ENCODE measurements at places on chromosomes 6 and 20. TPM values are rescaled to one million over a fixed set of nuclear protein-coding genes. Genes with fewer than 3 reads are reported as not detected.

- no peak for DNase-seq
Measured at GRCh38 chr20:35091816-35092523, 637 bp downstream of the TRPC4AP start.

ZNF335 gene
- polyA plus RNA-seq: 10.4 TPM

NRSN2 gene
- polyA plus RNA-seq: 53.6 TPM

- no peak for DNase-seq
Measured at GRCh38 chr6:3232017-3232945, 4.8 kb upstream of the TUBB2B start.

GRCh38 chr6:1904466-1904799, 294.7 kb downstream of the FOXC1 start:
- no peak for DNase-seq

IRF4 gene
- polyA plus RNA-seq: 0.24 TPM

GRCh38 chr20:24669701-24670100, 200.3 kb downstream of the SYNDIG1 start:
- no peak for DNase-seq

- no peak for DNase-seq
Measured at GRCh38 chr6:328136-328670, 35.9 kb downstream of the DUSP22 start.

PHACTR1 gene
- polyA plus RNA-seq: 13.6 TPM

GRCh38 chr6:138261116-138261780, 43.0 kb upstream of the PBOV1 start:
- DNase-seq: no peak

- DNase-seq: no peak
Measured at GRCh38 chr6:134420614-134421181, 102.8 kb upstream of the SGK1 start.

GRCh38 chr6:81747327-81747726, 5.2 kb downstream of the TENT5A start:
- no peak for DNase-seq

DNA sequence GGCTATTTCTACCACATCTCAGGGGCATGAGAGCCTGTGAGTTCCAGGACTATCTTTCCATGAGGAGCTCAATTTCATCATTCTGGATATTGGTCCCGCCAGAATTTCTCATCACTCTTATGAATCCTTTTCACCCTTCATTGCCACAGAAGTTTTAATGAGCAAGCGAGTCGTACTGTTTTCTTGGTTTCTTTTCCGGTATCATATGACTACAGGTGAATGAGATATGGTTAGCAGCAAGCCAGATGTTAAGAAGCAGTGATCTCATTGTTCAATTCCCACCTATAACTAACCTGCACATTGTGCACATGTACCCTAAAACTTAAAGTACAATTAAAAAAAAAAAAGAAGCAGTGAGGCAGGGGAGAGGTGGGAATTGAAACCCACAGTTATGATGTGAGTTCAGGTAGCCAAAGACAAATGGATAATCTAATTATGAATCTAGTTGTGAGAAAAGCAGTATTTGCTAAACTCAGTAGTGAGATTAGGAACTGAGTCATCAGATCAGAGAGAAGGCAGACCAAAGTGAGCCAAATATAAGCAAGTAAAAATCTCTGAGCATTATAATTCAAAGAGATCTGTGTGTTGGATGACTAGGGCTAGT, 78.0 kb upstream of the ELOVL5 start:
- DNase-seq: no peak

All from renal cortex interstitium (tissue), 15 donors.